ENCODE measurements at places on chromosomes 1 and 21.

DNA sequence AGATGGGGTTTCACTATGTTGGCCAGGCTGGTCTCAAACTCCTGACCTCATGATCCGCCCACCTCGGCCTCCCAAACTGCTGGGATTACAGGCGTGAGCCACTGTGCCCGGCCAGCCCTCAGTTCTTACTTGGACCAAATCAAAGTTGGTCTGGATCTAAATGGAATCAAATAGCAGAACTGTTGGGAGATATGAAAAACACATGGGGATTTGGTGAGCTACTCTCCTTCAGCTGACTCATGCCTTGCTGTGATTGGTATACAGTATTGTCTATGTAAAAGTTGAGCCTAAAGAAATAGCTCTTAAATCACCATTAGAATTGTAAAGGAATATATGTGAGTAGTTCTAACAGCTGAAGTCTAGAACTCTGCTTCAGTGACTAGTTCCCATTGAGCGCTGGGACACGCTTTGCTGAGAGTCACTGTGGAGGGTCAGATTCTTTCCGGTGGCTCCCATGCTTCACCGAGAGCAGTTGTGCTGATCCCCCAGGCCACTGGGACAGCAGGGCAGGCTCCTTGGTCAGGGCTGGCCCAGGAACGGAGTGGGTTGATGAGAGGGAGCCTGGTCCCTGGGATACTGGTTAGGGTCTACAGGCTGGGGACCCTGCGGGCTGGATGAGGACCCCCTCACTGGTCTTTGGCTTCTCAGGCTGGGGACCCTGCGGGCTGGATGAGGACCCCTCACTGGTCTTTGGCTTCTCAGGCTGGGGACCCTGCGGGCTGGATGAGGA, 14.0 kb downstream of the PKNOX1 start:
- DNase-seq: no peak

DNA sequence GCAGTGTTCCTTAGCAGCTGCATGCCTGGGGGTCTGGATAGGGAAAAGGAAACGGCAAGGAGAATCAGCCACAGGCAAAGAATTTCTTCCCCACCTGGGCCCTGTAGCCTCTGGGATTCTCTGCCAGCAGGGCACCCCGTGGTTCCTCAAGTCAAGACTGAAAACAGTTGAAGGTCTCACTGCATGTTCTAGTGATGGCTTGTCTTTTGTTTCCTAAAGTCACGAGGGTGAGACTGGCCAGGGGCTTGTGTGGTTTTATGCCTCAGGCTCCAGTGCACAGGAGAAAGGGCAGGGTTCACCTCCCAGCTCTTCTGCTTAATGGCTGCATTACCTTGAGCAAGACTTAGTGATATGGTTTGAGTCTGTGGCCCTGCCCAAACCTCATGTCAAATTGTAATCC, 53.2 kb upstream of the B3GALT5 start:
- DNase-seq: no peak

GRCh38 chr1:73500154-73500553, 697.8 kb downstream of the LRRIQ3 start:
- no peak for DNase-seq

DNA sequence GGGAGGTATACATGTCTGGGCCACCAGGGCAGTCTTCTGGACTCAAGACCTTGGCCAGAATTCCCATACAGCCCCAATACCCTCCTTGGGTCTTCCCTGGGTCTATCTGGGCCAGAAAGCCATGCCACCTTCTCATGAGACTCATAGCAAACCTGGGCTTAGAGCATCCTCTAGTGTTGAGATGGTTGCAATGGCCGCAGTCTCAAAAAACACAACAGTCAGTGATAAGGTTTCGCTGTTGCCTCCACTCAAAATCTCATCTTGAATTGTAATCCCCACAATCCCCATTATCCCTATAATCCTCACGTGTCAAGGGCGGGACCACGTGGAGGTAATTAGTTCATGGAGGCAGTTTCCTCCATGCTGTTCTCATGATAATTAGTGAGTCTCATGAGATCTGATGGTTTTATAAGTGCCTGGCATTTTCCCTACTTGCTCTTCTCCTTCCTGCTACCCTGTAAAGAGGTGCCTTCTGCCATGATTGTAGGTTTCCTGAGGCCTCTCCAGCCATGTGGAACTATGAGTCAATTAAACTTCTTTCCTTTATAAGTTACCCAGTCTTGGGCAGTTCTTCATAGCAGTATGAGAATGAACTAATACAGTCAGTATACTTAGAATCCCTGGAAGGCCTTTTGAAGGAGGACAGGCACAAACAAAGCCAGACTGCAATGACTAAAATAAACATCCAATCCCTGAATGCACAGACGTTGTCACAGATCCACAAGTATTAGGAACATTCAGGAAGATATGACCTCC, 77.0 kb downstream of the CTH start:
- no peak for DNase-seq

- DNase-seq: no peak
Measured at GRCh38 chr21:32918478-32919120, 107.1 kb upstream of the OLIG2 start.

GRCh38 chr1:42877380-42877779, 31.0 kb downstream of the ZNF691 start:
- DNase-seq: no peak

GRCh38 chr1:155286544-155286943, 9.3 kb downstream of the HCN3 start:
- no peak for DNase-seq

- no peak for DNase-seq
Measured at GRCh38 chr1:156666862-156667609, 10.2 kb downstream of the NES start.

DNA sequence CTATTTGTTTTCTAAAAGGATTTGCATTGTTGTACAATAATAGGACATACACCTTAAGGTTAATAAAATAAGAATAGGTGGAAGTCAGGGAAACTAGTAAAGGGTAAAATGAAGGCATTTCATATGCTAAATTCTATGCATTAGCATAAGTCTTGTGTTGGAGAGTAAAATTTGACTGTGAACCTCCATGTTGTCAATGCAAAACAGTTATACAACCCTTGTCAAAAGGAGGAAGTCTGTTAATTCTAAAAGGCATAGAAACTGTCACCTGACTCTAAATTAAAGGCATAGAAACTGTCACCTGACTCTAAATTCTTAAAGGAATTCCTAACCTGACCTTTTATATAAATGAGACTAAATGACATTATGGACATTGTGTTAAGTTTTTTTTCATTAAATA, 291.8 kb downstream of the OLFM3 start:
- no peak for DNase-seq

GRCh38 chr1:40922969-40923368, 56.5 kb upstream of the CTPS1 start:
- DNase-seq: no peak

GRCh38 chr1:25556791-25557476, 13.5 kb downstream of the LDLRAP1 start:
- DNase-seq: no peak

- DNase-seq: no peak
Measured at GRCh38 chr1:43936431-43937151, 3.0 kb downstream of the ARTN start.

GRCh38 chr1:210104103-210104502, 128.5 kb upstream of the SERTAD4 start:
- no peak for DNase-seq

DNA sequence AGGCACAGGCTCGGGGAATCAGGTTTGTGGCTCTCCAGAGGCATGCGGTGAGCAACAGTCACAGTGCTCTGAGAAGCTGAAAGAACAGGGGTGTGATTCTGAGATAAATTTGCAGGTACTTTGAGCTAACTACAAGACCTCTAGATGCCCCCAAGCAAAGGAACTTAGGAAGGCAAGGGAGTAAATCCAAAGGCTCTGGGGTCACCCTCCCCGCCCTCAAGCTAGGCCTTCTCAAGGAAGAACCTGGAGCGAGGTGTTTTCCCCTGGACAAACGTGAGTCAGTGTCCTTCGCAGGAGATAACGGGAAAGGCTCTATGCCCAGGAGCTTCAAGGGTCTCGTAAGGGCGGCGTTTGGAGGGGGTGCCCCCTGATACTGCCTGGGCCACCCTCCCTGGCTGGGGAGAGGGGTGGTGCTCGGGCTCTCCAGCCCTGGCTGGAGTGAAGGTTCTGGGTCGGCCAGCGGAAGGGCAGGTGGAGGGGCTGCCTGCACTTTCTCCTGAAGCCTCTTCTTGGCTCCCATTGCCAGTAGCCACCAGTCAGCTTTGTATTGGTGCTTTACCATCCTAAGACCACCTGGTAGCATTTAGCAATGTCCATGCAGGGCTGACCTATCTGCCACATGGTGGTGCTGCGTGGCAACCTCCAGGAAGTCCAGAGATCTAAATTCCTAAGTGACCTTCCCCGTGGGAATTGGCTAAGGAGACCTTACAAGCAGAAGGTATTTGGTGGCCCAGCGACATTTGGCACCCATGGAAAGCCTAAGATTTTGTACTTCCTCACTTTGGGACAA, 44.0 kb downstream of the GPR161 start:
- DNase-seq: no peak

DNA sequence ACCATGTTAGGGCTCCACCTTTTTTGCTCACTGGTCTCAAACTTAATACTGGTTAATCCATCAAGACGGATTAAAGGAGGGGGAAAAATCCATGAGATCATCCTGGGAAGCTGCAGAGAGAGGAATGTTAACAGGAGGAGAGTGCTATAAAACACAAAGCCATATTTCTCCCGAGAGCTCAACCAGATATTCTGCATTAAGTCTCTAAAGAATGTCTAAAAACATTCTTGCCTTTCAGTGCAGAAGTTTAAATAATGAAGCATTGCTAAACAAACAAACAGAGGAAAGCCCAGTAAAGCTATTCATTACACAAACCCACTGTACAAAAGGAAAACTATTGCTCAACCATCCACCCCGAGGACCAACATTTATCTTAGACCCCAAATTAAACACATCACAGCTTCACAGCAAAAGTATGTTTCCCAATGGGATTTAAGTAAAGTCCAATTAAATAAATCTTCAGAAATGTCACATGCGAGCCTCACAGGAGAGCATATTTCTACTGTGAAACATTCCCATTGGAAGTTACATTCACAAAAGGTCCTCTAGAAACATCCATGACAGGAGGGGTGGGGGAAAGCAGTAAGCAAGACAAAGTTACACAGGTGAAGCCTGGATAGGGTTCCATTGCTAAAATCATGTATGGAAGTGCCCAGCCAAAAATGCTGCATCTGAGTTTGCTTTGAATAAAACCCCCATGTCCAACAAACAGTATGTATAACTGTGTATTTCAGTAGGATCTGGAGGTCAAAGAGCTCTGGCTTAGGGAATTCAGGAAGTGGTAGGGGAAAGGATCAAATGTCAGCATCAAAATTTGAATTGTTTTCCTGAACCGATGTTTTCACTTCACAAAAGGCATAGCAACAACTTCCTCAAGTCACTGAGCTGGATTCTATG, 23.3 kb downstream of the DUSP10 start:
- DNase-seq: no peak

GRCh38 chr1:170720661-170721060, 56.7 kb downstream of the PRRX1 start:
- no peak for DNase-seq

Measured in activated T-helper 1 cell treated with anti-CD3 and anti-CD28 coated beads, Interleukin-2, amount 50 U/mL, for 16 hours (primary cell).